Activated CD4-positive, alpha-beta T cell treated with anti-CD3 and anti-CD28 coated beads, Interleukin-2, amount 10 ng/mL, durations not matched to agents 7 days and 5 days (primary cell): ENCODE measurements at places on chromosomes 5 and 9. TPM values are rescaled to one million over a fixed set of nuclear protein-coding genes. Genes with fewer than 3 reads are reported as not detected.

The BTNL3 gene
- not detected for total RNA-seq

The C5orf46 gene
- not detected for total RNA-seq

The PCDHB2 gene
- total RNA-seq = not detected

The ANXA1 gene
- total RNA-seq = 106 TPM

The ATG12 gene
- 44.5 TPM for total RNA-seq

The RANBP17 gene
- total RNA-seq = not detected

The PLEKHG4B gene
- total RNA-seq = 0.10 TPM

The ARL14EPL gene
- total RNA-seq = not detected

The ELL2 gene
- 14.7 TPM for total RNA-seq

The MZB1 gene
- 12.7 TPM for total RNA-seq

The ELOVL7 gene
- 0.99 TPM for total RNA-seq

DNA sequence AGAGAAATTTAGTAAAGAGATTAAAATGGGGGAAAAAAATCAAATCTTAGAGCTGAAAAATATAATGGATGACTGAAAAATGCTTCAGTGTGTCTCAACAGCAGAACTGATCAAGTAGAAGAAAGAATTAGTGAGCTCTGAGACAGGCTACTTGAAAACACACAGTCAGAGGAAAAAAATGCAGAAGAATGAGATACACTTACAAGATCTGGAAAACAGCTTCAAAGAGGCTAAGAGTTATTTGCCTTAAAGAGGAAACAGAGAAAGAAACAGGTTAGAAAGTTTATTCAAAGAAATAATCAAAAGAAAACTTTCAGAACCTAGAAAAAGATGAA is 70.5 kb upstream of the OR2K2 start:
- DNase-seq = no peak

- DNase-seq = no peak
These were observed 421.9 kb downstream of the CDH10 start for GRCh38 chr5:24222876-24223275.

GRCh38 chr9:74497748-74498620 is 849 bp downstream of the RORB start:
- DNase-seq = peak; percentile 9

GRCh38 chr9:121305269-121305994 is 37.5 kb downstream of the GSN start:
- no peak for DNase-seq

DNA sequence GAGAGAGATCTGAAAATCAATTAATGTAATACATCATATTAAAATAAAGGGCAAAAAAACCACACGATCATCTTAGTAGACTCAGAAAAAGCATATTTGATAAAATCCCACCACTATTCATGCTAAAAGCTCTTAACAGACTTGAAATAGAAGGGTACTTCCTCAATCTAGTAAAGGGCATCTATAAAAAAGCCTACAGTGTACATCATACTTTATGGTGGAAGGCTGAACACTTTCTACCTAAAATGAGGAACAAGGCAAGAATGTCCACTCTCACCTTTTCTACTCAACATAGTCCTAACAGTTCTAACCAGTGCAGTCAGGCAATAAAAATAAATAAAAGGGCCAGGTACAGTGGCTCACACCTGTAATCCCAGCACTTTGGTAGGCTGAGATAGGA is 38.9 kb downstream of the POLK start:
- no peak for DNase-seq

- DNase-seq = no peak
These were observed 12.4 kb downstream of the IL4 start for GRCh38 chr5:132686193-132686592.

GRCh38 chr5:125575891-125576505 is 829.6 kb upstream of the ZNF608 start:
- no peak for DNase-seq

- peak; percentile 46 for DNase-seq
These were observed 112.7 kb downstream of the OSTF1 start for GRCh38 chr9:75200892-75201470.

- no peak for DNase-seq
These were observed 977.9 kb upstream of the NUDT12 start for GRCh38 chr5:104540448-104540847.

DNA sequence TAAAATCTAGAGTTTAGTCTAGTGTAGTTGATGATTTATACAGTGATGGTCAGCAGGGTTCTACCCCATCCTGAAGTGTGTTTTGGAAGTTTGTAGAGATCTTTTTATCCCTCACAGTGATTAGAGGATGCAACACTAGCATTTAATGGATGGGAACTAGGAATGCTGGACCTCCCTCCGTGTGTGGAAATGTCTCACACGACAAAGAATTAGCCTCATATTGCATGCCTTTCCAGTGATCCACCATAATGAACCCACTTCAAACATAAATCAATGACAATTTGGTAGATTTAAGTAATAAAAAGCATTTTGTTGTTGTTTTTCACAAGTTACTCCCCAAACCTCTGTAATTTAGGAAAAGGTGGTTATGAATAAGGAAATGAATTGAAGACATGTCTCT is 82.5 kb upstream of the LMNB1 start:
- no peak for DNase-seq

- peak; percentile 59 for DNase-seq
These were observed 1.6 kb downstream of the LMX1B start for GRCh38 chr9:126615245-126615790.

DNA sequence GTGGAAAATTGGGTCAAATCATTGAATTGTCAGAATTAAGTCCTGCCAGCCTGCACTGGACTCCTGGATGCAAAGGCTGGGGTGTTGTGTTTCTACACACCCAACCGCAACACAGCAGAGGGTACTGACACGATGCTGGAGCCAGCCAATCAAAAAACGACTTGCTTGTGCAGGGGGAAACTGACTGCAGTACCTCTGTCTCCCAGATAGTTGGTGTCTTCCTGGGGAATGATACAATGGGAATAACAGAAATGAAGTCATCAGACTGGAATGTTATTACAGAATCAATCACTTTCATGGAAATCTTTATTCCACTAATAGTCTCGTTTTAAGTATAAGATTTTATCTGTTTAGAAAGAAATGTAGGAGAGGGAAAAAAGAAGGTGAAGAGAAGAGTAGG is 330.3 kb downstream of the MLLT3 start:
- DNase-seq = no peak

- DNase-seq = no peak
These were observed 128.0 kb upstream of the MSX2 start for GRCh38 chr5:174596429-174596828.

DNA sequence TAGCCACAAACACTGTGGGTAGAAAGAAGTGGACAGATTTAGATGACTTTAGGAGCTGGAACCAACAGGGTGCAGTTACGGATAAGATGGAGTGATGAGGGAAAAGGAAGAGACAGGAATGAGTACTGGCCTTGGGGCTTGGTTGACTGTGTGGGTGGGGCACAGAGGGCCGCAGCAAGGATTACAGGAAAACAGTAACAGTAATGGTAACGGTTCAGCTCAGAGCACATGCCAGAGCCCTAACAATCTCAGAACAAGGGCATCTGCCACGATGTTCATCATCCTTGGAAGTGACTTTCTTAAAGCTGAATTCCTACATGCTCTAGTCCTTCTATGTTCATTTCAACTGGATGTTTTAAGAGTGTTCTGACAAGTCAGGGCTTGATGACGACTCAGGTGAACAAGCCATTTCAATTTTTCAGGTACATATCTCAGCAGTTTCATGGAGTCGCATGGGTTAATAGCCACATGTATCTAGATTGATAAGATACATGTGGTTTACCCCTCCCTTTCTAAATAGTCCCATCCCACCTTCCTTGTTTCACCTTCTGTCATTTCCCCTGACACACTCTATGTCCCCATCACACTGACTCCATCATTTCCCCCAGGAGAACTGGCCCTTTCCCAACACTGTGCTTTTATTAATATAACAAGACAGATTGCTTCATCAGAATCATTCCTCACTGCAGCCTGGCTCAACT is 65.0 kb downstream of the CEMIP2 start:
- DNase-seq = no peak

DNA sequence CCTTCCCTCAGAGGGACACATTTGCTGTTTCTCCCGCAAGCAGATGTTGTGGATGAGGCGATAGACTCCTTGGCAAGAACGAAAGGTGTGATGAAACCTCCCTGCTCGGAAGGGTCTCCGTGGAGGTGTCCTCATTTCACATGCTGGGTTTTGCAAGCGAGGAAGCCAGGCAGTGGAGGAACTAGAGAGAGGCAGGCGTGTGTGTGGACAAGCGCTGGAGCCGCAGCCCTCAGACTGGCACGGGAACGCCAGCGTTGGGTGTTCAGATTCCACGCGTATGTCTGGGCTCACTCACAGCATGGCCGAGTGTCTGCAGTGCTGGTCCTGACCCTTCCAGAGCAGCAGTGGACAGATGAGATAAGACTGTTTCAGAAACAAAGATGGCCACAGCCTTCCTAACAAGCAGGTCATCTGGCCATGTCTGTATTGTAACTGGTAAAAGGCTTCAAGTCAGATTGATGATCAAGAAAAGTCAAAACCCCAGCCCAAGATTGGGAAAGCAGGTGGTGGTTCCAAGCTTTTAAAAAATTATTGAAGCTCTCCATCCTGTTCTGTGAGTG is 35.0 kb upstream of the NCS1 start:
- no peak for DNase-seq

GRCh38 chr5:53983568-53984460 is 326.6 kb downstream of the ARL15 start:
- DNase-seq = no peak

GRCh38 chr5:135511761-135512575 is 23.8 kb downstream of the NEUROG1 start:
- DNase-seq = no peak

DNA sequence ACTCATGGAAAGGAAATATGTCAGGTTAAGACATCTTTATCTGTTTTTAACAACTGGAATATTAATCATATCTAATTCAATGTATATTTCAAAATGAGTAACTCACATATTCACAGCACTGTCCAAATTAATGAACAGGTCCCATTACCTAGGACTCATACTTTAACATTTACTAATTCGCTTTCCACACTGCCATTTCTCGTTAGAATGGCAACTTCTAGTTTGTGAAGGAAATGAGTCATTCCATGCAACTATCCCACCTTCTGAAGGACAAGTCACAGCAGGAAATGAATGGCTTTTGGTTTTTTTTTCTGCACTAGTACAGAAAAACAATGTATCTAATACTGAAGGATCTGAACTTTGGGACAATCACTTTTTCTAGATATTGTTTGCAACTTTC is 24.6 kb upstream of the IFNK start:
- no peak for DNase-seq

DNA sequence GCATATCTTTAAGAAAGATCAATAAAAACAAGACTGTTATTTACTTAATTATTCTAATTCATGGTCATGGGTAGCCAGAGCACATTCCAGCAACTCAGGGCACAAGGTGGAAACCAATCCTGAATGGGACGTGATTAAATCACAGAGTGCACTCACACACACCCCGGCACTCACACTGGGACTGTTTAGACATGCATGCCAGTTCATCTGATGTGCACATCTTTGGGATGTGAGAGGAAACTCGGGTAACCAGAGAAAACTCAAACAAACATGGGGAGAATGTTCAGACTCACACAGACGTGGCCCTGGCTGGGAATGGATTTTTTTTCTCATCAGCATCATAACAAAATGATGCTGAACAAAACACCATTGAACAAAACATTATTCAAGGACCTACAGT is 29.4 kb downstream of the SMAD5 start:
- DNase-seq = no peak

DNA sequence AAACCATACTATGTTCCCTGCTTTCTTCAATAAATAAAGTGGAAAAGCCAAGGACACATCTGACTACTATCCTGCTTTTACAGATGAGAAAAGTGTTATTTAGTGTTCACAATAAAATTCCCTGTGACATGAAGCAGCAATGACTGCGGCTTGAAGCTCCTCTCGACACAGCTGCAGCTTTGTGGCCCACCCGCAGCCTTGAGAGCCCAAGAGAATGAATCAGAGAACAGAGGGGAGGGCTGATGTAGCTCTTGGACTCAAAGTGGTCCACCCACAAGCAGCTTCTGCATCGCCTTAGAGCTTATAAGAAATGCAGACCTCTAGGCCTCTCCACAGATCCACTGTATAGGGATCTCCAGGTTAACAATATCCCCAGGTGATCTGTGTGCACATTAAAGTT is 181.3 kb upstream of the GNA14 start:
- DNase-seq = no peak

DNA sequence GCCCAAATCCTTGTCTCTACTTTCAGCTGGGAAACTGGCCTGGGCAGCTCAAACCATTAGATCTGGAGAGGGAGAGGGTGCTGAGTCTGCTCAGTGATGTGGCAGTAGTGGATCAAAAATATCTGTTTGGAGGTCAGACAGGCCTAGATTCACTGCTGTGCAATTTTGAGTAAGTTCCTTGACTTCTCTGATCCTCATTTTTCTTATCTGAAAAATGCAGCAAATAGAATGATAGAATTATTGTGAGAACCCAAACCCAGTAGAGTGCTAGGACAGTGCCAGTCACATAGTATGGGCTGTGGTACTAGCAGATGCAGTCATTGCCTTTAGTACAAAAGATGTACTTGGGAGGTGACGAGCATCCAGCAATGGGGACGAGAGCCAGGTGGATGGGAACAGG is 50.2 kb downstream of the ARHGEF37 start:
- DNase-seq = no peak

- no peak for DNase-seq
These were observed 150.3 kb downstream of the UNC13B start for GRCh38 chr9:35311891-35312639.

GRCh38 chr5:2586016-2586715 is 165.3 kb downstream of the IRX2 start:
- no peak for DNase-seq

DNA sequence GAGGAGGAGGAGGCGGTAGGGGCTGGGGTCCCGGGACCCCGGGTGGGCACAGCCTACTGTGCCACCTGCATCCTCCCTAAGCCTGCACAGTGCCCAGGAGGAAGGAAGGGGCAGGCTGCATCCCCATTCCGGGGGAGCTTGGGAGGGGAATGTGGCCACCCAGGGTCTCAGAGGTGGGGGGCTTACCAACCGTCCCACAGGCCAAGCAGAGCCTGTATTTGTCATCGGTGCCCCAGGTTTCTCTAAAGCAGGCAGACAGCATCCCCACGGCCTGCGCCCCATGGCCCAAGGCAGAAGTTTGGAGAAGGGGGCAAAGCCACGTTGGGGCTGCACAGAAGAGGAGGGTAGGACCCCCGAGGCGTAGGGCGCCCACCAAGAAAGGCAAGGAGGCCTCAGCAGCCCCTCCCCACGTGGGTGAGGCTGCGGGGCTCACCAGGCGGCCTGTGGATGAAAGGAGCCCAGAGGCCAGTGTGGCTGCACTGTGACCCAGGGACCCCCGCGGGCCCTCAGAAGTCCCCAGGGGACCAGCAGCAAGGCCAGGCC is 507 bp upstream of the GPSM1 start:
- DNase-seq = no peak

DNA sequence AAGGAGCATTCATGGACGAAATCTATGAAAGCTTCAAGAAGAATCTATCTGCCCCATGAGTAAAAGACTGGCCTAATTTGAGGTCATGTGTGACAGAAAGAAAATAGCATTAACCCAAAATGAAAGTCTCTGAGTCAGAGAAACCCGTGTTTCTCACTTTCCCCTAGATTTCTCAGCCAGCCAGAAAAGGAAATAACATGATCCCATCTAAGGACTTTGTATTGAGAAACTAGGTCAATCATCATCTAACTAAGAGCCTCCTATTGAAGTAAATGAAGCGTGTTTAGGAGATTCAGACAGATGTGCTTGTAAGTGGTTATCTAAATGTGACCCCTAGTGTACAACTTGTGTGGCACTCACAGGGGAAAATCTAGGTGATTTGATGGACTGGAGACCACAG is 77.3 kb upstream of the ZNF366 start:
- DNase-seq = no peak
